ENCODE measurements at places on chromosomes 12 and 14.
A peak's percentile ranks its signal among the peaks of the same experiment; 100 is the strongest.

DNA sequence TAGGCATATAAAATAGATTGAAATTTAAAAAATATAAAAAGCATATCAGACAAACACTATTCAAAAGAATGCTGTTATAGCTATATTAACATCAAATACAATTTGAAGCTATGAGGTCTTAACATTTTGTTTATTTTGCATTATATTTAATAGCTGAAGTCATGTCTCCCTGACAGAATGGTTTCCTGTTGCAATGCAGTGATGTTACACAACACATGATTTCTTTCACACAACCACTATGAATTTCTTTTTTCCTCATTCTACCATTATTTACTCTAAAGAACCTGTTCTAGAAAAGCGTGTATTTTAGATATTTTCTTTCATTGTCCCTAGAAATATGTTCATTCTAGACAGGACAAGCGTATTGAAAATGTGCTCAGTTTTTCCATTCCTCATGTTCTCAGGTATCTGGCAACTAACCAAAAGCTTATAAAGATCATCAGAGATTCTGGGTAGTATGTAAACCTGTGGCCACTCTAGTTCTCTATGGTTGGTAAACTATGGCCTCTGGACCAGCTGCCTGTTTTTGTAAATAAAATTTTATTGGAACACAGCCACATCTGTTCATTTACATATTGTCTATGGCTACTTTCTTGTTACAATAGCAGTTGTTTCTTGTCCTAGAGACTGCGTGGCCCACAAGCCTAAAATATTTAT, 183.8 kb downstream of the FOXA1 start:
- no peak for DNase-seq

DNA sequence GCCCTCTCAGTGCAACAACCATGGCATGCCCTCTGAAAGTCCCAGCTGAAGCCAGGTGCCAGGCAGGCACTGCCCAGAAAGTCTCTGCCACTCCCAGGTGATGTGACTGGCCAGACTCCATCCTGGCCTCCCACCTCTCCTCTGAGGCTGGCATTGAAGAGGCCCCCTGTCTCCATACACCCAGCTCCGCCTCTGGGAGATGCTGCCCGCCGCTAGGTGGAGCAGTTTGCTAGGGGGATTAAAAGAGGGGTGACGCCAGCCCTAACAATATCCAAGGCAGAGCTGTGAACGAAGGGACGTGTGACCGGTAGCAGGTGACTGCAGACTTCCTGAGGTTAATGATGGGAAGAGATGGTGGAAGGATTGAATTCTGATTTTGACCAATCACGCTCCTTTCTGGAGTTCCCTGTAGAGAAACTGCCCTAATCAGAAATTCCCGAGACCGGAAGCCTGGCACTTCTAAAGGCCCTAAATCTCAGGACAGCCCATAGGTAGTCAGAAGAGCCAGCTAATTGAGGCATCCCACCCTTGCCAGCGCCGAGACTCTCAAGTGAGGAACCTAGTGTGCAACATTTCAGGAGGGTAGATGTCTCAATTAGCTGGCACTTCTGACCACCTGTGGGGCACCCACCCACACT, 8.3 kb upstream of the PLEK2 start:
- no peak for DNase-seq

GRCh38 chr12:24820872-24821271, 128.0 kb downstream of the BCAT1 start:
- no peak for DNase-seq

- no peak for DNase-seq
These were observed 53.2 kb downstream of the RPAP3 start for GRCh38 chr12:47652521-47653234.

- DNase-seq = no peak
These were observed 69.3 kb downstream of the APAF1 start for GRCh38 chr12:98714426-98714825.

DNA sequence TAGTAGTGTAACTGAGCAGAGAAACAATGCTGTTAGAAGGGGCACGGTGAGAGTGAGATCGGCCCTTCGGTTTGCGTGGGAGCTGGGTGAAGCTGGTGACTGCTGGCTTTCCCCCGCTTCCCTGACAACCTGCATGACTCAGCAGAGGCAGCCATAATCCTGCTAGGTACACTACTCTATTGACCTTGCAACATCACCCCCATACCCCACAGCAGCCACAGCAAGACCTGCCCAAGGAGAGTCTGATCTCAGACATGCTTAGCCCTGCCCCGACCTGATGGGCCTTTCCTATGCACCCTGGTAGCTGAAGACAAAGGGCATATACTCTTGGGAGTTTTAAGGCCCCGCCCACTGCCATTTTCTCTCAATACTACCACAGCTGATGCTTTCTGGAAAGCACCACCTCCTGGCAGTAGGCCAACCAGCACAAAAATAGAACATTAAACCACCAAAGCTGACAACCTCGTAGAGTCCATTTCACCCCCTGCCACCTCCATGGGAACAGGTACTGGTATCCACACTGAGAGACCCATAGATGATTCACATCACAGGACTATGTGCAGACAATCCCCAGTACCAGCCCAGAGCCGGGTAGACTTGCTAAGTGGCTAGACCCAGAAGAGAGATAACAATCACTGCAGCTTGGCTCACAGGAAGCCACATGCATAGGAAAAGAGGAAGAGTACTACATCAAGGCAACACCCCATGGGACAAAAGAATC, 75.9 kb upstream of the RGS6 start:
- DNase-seq = no peak

GRCh38 chr14:50677527-50678063, 9.5 kb upstream of the SAV1 start:
- DNase-seq = no peak

- DNase-seq = peak; percentile 44
These were observed 14.4 kb downstream of the CHFR start for GRCh38 chr12:132872975-132873421.

DNA sequence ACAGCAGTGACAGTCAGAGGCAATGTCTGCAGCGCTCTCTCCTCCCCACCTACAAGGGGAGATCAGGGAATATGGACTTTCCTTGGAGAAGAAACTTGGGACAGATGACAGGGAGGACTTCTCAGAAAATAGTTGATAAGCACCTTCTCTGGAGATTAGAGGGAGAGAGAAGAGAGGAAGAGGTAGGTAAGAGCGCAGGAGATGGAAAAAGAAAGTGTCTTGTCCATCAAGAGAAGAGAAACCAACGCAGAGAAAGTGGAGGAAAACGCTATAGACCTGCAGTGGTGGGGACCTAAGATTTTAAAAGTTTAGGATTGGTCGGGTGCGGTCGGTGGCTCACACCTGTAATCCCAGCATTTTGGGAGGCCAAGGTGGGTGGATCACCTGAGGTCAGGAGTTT, 15.5 kb upstream of the SMUG1 start:
- no peak for DNase-seq

- DNase-seq = no peak
These were observed 185.7 kb upstream of the NTF3 start for GRCh38 chr12:5246196-5246595.

DNA sequence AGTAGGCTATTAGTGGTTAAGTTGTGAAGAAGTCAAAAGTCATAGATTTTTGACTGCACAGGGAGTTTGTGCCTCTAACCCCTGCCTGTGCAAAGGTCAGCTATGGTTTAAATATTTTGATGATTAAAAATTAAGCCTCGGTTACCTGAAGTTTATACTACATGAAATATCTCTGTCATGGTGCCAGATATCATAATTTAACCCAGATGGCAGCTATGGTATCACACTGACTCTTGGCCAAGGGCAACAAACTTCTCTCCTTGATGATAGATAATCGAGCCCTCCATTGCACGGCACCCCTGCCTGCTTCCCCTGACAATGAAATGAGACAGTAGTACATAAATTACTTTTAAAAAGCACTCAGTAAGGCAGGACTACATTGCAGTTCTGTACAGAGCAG, 80.8 kb downstream of the SLC35F4 start:
- DNase-seq = no peak

- peak; percentile 45 for DNase-seq
These were observed 155.5 kb upstream of the CCND2 start for GRCh38 chr12:4118017-4118510.
